Dermis microvascular lymphatic vessel endothelial cell (primary cell): ENCODE measurements at places on chromosomes 2 and 18.

GRCh38 chr2:233112329-233112728 lies 52.2 kb downstream of the INPP5D start:
- DNase-seq, result no peak

DNA sequence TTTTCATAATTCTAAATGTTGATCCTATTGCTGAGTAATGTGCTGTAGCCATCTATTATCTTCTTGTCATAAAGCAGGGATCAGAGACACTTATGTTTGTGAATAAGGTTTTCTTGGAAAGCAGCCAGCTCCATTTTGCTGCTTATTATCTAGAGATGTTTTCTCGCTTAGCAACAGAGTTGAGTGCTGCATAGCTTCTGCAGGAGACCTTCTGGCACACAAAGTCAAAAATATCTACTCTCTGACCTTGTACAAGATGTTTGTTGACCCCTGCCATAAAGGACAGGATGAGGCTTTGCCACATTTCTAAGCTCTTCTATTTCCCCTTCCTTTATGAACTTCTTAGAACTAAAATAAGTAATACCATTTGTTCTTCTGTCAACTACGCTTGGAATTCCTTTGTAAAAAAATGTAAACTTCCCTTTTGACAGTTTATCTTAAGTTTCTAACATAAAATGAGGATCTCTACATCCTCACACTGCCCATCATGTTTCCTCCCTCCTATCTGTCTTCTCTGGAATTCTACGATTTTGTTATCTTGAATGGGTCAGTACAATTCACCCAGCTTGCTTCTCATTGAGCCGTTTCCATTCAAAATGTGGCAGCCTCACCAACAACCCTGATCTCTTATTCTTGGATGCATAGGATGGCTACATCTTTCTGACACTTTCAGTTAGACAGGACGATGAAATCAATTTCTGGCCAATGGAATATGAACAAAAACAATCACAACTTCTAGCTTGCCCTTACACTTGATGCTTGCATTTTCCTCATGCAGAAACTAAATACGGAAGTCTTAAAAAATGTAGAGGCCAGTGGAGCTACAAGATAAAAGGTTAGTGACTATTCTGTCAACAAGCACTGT lies 1377.0 kb downstream of the SUCLG1 start:
- DNase-seq, result peak; percentile 98

- DNase-seq, result no peak
Observed at GRCh38 chr2:196066291-196067087, 2.1 kb downstream of the DNAH7 start.

DNA sequence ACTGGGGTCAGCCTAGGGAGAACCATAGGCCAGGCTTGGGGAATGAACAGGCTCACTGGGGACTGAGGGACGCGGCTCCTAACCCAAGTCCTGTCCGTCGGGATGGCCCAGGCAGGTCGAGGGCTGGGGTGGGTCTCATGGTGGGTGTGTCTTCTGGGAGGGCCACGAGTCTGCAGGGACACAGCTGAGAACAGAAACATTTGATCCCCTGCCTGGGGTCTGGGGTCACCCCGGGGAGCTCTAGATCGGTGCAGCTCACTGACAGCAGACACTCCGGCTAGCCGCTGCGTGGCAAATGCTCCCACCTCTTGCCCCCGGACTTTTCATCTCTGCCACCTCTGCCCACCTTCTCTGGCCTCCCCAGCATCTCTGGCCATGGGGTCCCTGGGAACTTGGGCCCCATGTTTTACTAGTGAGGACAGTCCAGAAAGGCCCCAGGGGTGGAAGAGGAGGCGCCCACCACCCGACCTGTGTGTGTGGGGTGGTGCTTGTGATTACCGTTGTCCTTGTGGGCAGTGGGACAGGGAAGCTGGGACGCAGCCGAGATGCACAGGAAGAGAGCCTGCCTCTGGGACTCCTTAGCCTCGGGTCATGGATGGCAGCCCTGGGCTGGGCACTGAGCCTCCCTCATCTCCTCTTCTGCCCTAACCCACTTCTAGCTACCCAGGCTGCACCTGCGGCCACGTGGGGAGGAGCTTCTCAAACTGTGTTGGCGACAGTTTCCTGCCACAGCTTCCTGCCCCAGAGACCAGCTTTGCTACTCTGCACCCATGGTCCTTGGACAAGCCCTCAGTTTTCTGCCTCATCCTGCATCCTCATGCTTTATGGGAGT lies 4.9 kb downstream of the ZAP70 start:
- no peak for DNase-seq

DNA sequence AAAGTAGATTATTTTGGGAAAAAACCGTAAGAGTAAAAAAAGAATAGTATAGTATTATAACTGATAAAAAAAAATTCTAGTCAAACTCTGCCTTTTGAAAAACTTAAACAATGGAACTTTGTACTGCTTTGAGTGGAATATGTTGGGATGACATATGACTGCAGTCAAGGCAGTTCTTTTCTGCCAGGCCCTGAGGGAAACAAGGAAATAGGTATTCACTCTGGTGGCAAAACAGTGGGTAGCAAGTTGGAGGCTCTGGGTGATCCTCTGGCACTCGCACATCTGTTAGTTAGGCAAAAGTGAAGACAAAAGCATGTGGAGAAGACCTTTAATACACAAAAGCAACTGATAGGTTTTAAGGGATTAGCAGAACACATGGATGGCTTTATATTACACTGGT lies 102.2 kb downstream of the ARHGEF33 start:
- no peak for DNase-seq

DNA sequence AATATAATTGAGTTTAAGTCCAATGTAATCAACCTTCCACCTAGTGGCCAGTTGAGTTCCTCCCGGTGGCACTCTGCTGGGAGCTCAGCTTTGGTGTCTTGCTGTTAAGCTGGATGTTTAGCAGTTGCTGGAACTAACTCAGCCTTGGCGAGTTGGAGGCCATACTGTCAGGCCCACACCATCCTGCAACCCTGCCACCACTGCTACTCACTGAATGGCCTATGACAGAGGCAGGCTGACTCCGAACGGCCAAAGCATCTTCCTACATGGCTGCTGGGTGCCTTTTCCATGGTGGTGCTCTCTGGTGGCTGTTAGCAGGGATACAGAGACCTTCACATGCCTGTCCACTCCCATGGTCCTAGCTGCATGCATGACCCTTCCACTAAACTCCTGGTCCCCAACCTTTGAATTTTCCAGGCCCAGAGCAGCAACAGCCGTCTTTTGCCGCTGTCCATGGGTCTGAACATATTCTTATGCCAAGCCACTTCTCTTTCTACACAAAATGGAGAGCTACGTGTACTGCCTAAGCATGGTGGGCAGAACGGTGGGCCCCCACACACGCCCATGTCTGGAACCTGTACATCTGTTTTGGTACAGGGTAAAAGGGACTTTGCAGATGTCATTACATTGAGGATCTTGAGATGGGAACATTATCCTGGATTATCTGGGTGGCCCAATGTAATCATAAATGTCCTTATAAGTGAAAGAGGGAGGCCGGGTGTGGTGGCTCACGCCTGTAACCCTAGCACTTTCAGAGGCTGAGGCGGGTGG lies 15.0 kb upstream of the TRAF3IP1 start:
- DNase-seq, result no peak

DNA sequence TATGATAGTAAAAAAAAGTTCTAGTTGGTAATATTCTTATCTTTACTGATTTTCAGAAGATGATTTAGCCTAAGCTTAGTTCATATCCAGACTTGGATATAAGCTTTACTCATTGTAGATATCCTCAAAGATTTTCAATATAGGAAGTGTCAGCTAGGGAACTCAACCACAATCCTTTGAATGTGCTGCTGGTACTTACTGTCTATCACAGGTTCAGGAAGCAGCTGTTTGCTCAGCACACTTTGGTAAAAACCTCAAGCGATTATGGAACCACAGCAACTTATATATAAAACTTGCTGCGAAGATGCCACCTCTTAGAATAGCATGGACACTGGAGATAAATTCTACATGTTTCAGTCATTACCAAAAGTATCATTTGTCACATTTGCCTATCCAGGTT lies 60.1 kb upstream of the TNFRSF11A start:
- peak; percentile 8 for DNase-seq

- no peak for DNase-seq
Observed at GRCh38 chr18:11316546-11316945, 167.2 kb upstream of the PIEZO2 start.

DNA sequence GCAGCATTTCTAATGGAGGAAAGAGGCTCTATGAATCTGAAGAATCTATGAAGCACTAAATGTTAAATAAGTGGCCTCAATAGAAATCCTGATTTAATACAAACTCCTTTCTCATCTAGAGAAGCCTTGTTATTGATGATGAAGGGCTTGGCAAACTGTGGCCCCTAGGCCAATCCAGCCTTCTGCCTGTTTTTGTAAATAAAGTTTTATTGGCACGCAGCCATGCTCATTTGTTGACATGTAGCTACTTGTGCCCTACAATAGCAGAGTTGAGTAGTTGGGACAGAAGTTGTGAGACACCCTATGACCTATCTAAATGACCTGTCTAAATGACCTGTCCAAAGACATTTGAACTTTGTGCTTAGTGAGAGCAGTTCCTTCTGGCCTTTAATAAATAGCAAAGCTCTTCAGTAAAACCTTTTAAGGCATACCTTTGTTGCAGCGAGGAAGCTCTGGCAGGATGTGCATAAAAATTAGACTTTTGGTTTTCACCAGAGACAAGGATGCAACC lies 484.4 kb upstream of the SPRED2 start:
- DNase-seq, result no peak

DNA sequence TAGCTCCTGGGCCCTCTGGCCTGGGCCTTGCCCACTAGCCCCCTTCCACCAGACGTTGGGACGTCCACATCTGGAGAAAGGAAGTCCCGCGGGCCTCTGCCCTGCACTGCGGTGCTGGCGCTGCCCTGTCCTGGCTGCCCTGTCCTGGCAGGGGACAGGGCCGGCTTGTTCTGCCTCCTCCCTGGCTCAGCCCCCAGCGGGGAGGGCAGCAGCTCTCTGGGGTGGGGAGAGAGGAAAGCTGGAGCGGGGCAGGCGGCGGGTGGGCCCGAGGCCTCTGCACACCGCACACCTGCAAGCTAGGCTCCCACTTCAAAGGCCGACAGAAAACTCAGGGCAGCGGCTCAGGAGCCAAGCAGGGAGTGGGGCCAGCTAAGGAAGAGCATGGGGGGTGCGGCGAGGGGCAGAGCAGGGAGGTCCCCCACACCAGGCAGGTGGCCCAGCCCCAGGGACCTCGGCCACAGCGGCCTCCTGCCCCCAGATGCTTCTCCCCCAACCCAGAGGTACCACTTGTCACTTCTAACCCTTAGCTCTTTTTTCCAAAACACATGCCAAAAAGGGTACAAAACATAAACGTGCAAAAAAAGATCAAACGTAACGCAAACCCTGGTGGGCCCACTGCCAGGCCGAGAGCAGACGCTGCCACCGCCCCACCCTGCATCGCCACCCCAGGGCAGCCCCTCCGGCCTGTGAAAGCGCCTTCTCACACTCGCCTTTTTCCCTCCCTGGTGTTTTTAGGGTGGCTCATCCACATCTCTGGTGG lies 13.5 kb downstream of the SNED1 start:
- no peak for DNase-seq

GRCh38 chr2:161374446-161374845 lies 41.7 kb upstream of the TBR1 start:
- no peak for DNase-seq

- no peak for DNase-seq
Observed at GRCh38 chr2:27888790-27889189, 1.4 kb downstream of the RBKS start.

- DNase-seq, result no peak
Observed at GRCh38 chr18:12769136-12769535, 66.3 kb downstream of the PSMG2 start.

DNA sequence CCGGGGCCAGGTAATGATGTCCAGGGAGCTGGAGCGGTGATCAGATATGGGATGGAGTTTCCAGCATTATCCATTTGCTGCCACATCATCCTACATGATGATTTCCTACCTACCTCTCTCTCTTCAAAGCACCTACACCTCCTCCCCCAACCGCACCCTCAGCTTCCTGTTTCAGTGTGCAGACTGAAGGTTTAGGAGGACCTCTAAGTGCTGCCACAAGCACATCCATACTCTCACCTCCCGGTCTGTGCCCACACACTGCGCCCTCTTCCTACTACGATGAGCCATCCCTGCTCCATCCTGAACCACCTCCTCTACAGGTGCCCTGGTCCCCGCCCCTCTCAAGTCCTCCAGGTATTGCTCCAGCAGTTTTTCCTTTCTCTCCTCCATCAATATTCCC lies 123.7 kb downstream of the ALPK2 start:
- no peak for DNase-seq

DNA sequence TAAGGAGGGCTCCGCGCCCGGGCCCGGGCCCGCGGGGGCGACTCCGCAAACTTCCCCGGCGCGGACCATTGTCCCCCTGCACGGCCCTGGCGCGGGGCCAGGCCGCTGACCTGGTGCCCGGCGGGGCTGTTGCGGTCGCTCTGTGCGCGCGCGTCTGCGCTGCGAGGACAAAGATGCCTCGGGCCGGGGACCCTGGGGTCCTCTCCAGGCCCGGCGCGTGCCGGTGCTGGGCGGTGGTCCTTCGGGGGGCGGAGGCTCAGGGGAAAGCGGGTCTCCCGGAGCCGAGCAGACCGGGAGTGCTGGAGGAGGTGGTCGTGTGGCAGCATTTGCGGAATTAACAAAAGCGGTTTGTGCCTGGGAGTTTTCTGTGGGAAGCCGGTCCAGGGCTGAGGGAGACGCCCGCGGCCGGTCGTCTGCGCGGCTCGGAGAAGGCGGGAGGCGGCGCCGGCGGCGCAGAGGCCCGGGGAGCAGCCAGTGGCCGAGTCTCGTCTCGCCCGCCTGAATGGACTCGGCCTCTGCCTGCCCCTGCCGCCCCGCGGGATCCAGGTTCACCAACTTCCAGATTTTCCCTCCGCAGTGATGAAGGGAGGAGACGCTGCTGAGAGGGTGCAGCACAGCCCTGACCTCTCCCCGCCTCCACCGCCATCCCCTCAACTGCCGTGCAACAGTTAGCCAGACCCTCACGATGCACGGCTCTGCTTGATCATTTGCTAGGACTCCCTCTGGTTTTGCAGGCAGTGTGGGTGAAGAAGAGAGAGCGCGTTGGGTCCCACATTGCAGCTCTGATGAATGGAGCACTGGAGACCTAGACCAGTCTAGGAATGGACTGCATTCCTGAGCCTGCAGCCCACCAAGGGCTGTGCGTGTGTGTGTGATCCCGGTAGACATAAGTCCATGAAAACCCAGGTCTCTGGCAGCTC lies 705 bp downstream of the EFR3B start:
- no peak for DNase-seq

DNA sequence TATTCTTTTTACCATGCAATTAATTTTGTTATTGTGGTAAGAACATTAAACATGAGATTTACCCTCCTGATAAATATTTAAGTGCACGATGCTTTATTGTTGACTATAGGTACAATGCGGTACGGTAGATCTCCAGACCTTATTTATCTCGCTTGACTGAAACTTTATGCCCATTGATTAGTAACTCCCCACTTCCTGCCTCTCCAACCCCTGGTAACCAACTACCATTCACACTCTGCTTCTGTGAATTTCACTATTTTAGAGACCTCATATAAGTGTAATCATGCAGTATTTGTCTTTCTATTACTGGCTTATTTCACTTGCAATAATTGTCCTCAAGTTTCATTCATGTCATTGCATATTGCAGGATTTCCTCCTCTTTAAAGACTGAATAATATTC lies 195.7 kb upstream of the ID2 start:
- no peak for DNase-seq

- no peak for DNase-seq
Observed at GRCh38 chr2:202769201-202769600, 102.4 kb downstream of the ICA1L start.
